Activated gamma-delta T cell treated with anti-CD3 and anti-CD28 coated beads, Interleukin-2, amount 50 U/mL, for 16 hours (primary cell): ENCODE measurements at places on chromosomes 11 and 22.

DNA sequence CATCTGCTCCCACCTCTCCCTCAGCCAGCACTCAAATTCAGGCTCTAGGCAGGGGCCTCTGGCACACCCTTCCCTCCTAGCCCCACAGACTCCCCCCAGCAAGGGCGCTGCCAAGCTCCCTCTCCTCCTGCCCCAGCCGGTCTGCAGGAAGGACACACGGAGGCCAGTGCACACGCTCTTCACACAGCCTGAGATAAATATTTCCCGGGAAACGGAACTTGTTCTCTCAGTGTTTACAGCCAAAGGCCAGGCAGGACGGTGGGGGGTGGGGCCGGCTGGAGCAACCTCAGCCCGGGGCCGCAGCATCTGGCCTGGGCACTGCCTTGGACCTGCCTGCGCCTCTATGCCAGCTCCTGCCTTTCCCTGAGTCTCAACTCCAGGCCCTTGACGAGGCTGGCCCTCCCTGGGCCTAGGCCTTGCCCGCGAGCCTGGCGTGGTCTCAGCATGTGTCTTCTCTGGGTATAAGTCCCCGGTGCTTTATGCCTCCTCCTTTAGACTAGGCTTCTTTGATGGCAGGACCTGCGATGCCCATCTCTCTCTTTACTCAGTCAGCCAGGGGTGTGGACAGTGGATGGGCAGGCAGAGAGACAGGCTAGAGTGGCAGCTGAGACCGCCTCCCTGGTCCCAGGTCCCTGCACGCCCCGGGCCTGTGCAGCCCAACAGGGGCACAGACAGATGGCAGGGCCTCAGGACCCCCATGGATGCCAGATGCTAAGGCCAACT lies 48.4 kb downstream of the PDE2A start:
- DNase-seq: no peak

- DNase-seq: no peak
Measured at GRCh38 chr11:46912526-46913150, 5.7 kb downstream of the LRP4 start.

DNA sequence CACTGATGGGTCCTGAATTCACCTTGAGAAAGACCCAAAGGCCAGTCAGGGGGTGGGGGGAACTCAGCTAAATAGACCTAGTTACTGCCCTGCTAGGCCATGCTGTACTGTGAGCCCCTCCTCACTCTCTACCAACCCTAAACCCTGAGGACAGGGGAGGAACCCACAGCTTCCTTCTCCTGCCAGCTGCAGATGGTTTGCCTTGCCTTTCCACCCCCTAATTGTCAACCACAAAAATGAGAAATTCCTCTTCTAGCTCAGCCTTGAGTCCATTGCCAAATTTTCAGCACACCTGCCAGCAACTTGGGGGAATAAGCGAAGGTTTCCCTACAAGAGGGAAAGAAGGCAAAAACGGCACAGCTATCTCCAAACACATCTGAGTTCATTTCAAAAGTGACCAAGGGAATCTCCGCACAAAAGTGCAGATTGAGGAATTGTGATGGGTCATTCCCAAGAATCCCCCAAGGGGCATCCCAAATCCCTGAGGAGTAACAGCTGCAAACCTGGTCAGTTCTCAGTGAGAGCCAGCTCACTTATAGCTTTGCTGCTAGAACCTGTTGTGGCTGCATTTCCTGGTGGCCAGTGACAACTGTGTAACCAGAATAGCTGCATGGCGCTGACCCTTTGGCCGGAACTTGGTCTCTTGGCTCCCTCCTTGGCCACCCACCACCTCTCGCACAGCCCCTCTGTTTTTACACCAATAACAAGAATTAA lies 2.4 kb upstream of the TTC36 start:
- DNase-seq: no peak

GRCh38 chr11:18193010-18193409 lies 20.4 kb downstream of the MRGPRX4 start:
- no peak for DNase-seq

DNA sequence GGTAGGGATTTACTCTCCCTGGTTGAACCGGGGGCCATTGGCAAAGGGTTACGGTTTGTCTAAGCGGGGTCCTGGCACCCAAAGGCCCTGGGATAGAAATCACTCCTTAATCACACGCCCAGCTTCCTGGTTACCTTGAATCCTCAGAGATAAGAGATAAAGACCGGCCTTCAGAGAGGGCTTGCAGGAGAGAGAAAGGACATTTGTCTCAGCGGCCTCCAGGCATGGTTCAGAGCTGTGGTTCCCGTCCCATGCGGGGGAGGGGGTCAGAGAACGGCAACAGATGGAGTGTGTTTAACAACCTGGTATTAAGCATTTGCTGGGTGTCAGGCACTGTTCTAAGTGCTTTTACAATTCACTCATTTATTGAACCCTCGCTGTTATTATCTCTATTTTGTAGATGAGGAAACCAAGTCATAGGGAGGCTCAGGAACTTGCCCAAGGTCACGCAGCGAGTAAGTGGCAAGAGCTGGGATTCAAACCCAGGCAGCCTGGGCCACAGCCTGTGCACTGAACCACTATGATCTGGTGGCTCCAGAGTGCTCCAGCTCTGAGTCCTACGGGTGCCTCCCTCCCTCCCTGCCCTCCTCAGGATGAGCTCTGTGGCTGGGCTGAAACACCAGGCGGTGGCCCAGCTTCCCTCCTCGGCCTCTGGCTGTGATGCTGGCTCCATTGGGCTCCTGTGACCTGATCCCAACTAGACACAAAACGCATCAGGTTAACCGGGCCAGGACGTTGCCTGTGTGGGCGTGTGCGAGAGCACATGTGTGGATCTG lies 18.6 kb downstream of the LRRC10B start:
- DNase-seq: no peak

DNA sequence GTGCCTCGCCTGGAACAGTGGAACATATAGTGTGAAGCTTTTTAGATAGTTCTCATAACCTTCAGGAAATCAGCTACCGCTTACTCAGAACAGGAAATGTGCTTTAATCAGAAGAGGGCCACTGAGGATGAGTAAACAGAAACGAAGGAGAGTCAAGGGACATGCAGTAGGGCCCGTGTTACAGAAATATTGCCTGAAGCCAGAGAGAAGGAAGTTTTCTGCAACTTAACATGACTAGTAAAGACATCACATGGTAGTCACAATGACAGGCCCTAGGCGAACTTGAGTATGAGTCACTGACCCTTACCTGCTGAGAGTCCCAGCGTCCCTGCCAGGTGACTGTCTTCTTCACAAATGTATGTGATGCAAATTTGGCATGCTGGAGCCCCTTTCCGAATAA lies 39.4 kb downstream of the CARD18 start:
- no peak for DNase-seq

GRCh38 chr11:67051945-67052488 lies 4.6 kb upstream of the RHOD start:
- DNase-seq: no peak
